ENCODE measurements at places on chromosomes 4 and X.
A peak's percentile ranks its signal among the peaks of the same experiment; 100 is the strongest.

GRCh38 chr4:38666766-38667084, 2.7 kb downstream of the KLF3 start:
- no peak for DNase-seq

DNA sequence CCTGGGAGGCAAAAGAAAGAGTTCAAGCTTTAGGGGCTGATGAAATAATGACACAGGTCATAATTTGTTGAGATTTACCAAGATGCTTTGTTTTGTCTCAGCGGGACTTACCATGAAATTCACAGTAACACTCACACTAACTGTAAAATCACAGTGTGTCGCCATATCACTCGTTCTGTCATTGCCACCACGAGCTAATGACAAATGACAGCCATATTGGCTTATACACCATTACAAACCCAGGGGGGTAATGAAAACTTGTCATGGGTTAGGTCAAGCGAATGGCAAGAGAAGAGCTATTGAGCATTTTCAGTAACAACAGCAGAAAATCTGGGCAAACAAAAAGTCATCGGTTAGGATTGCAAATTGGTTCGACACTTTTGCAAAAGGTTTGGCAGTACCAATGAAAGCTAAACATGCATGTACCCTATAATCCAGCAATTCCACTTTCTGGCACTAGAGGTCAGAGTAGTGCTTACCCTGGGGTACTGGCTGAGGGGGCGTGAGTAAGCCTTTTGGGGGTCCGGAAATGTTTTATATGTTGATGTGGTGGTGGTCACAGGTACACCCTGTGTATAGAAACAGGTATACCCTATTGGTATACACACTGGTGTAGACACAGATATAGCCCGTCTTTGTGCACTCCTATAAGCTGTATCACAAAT, 83.9 kb upstream of the RAI2 start:
- peak; percentile 22 for DNase-seq

- no peak for DNase-seq
Observed at GRCh38 chr4:162981823-162982222, 184.9 kb downstream of the NAF1 start.

DNA sequence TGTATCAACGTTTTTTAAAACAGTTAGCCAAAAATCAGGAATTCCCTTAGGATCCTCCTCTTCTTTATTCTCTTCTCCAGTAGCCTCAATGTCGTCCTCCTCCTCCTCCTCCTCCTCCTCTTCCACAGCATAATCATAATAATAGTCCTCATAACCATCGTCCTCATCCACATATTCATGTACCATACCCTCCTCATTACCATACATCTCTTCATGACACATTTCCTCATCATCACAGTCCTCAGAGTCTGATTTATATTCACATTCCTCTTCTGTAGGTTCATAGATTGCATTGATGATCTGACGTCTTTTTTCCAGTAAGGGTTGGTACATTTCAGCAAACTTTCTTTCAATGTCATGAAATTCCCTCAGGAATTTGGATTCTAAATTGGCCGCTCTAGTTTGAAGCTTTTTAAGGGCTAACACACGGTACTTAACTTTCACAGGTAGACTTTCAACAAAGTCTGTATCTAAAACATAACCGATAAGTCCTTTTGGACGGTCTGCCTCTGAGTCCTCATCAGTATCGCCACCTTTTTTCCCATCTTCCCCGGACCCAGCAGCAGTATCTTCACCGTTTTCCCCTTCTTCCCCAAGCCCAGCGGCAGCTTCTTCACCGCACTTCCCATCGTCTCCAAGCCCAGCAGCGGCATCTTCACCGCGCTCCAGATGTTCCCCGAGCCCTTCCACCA, 771 bp downstream of the NAP1L2 start:
- no peak for DNase-seq

DNA sequence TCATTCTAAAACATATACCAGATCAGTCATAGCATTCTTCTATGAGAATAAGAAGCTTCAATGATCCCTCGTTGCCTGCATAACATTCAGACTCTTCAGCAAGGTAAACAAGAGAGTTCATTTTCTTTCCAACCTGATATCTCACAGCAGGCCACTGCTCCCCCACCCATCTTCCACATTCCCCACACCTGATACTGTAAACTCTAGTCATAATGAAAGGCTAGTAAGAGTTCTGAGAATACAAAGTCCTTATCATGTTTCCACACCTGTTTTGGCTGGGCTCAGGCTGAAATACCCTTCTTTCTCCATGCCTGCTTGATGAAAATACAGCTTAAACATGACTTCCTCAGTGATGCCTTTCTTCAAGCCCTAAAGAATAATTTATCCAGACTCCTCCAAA, 2.3 kb upstream of the AASDH start:
- no peak for DNase-seq

DNA sequence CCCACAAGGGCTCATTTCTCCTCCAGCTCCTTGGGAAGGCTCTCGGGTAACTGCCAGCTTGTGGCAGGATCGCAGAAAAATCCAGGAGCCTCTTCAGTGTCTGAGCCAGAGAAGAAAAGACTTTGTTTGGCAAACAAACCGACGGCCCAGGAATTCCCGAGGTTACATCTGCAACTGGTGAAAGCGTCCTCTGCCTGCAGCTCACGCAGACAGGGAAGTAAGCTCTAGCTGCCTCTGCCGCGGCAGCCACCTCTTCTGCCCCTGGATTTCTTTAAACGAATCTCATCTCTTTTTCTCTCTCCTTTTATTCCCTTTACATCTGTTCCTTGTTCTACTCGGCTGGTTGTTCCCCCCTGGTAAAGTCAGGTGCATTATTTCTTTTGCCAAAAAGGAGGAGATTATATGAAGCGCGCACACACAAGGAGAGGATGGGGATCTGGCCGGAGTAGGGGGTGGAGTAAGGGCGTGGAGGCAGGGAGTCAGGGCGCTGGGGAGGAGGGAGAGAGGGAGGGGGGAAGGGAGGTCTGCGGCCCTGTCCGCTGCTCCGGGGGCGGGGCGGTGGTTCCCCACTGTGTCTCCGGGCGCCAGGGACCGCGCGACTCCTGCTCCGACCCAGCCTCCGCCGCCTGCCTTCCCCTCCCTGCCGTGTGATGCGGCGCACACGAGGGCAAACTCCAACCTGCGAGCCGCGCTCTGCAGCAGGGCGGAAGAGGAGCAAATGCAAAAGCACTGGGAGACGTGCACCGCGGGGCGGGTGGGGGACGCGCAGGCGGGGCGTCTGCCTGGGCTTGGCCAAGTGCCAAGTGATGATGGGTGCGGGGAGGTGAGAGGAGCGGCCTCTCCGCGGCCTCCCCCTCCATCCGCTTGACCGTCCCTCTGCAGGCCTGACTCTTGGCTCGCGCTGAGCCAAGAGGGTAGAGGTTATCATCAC, at the start of gene DCHS2:
TSS of gene DCHS2 (minus strand) at position 459 of the 931 bp plus-strand sequence. CDS start at position 15, 444 bp downstream.
- peak; percentile 23 for DNase-seq

DNA sequence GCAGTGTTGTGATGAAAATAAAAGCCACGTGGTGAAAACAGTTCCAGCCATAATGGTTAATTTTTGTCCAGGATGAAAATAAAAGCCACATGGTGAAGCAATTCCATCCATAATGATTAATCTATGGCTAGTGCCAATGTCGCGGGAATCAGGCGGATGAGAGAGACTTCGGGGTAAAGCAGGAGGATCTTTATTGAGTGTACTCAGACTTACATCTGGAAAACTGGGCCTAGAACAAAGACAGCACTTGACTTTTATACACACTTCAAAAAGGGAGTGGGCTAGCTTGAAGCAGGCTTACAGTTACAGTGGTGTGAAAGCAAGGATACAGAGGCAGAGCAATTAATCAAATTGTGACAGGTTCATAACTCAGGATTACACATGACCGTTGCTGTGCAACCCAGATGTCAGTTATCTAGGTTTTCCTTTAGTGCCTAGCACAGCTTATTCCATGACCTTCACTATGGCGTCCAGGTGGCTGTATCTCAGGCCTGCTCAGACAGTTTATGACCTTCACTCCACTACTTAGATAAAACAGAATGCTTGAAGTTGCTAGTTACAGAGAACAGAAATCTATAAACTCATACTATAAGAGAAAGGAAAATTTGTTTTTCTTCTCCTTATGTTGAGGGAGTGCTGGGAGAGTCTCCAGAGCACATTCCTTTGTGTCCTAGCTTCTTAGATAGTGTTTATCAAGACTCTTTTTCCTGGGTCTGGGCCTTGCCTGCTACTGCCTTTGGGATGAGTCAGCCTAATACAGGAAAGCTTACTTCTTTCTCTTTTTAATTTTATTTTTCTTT, 5.9 kb upstream of the PLA2G12A start:
- DNase-seq = no peak

DNA sequence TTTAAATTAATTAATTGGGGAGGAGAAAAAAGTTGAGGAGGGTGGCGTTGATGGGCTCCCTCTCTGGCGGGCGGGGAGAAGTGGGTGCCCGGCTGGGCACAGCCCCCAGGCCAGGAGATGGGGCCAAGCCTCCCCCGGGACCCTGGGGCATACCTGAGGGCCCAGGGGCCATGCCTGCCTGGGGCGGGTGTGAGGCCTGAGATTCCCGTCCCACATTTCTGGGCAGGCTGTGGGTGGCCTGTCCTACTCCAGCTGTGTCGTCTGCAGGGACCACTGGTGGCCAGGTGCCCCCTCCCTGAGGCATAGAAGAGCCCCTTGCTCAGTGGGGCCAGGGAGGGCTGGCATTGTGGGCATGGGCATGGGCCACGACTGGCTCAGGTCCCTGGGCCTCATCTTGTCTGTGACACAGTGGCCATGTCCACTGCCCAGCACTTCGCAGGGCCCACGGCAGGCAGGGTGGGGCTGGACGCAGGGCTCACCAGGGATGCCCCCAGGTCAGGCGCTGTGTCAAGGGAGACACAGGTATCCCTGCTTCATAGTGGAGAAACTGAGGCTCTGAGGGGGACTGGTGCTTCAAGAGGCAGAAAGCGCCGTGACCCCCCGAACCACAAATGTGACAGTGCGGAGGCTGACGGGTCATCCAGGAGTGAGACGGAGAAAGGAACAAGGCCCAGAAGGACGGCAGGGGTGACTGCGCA, 60.1 kb downstream of the FAM53A start:
- no peak for DNase-seq

DNA sequence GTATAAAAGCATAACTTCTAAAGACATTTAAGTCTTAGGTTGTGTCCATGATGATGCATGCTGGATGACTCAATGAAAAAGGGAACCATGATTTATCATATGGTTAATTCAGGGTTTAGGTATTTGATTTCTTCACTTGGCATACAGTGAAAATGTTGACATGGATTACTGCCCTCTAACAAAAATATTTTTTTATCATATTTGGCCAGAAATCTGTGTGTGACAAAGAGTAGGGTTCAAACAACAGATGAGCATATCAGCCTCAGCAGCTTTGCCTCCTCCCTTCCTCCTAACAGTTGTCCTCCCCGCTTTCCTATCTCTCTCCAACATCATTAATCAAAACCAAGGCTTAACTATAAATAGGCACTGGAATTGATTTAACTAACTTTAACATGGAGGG, 46.3 kb downstream of the ARHGAP6 start:
- DNase-seq = no peak

GRCh38 chr4:99394896-99395295, 40.2 kb downstream of the ADH7 start:
- no peak for DNase-seq

GRCh38 chrX:50996930-50997329, 86.4 kb downstream of the BMP15 start:
- DNase-seq = no peak

Data from activated naive CD4-positive, alpha-beta T cell treated with anti-CD3 and anti-CD28 coated beads, Interleukin-2, amount 50 U/mL, for 72 hours (primary cell).